Aorta (tissue), 5 donors: ENCODE measurements at places on chromosomes 3 and 15. TPM values are rescaled to one million over a fixed set of nuclear protein-coding genes. Genes with fewer than 3 reads are reported as not detected.

- no peak for DNase-seq
Measured at GRCh38 chr15:27241943-27242342, 271.0 kb downstream of the GABRG3 start.

Gene STRIT1
- polyA plus RNA-seq, result 0.69 TPM

Gene BNC1
- polyA plus RNA-seq, result not detected

DNA sequence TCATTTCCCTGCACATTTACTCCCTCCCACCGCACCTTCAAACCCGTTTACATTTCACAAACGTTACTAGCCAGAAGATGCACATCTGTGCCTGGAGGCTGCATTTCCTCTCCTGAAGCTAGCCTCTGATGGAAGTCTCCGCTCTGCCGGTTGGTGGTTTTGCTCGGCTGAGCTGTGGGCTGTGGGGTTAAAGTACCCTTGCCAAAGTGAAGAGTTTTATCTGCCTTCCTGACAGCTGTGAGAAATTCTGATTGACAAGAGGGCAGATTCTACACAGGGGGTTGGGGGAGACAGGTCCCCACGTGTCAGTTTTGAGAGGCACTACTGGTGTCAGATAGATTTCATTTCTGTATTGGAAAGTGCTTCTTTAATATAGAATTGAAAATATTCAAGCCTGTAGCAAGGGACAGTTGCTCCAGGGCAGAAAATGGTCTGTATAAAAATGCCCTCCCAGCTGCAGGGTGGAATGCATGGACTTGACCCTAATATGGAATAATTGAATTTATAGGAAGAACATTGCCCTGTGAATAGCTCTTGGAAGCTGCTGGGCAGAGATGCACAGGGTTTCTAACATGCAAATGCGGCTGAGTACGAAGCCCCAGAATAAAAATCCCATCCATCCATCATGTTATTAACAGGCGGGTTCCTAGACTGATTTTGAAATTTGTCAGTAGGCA lies 201.1 kb upstream of the RGMA start:
- DNase-seq, result no peak

DNA sequence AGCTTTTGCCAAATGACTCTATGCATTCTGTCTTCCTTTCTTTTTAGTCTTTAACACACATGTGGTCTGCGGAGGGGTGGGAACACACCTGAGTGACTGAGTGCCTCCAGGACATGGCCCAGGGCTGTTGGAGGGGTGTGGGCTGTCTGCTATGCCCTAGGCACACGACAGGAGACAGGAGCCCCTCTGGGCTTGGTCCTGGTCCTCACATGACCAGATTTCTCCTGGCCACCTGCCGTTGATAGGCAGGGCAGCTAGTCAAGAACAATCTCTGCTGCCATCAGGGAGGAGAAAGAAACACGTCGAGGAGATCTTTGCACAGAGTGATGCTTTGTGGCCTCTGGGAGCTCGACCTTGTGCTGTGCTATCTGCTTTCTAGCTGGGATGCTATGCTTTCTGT lies 176.6 kb downstream of the KLF13 start:
- no peak for DNase-seq

GRCh38 chr3:19105826-19106225 lies 42.5 kb upstream of the KCNH8 start:
- no peak for DNase-seq

Gene AADAC
- polyA plus RNA-seq, result 11.5 TPM

DNA sequence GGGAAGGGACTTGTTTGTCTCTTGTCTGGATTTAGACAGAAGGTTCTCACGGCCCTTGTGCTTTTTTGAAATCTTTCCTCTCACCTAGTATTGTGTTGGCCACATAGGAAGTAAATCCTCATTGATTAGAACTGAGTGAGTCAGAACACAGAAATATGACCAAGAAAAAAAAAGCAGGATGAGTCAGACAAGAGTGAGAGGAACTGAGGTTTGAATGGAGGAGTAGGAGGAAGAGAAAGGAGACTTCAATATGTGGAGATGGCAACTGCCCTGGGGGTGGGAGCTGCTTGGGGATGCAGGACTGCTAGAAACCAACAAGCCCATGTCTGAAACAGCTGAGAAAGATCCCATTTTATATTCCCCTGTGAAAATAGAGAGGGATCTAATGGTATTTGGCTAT lies 194.1 kb upstream of the ZBTB20 start:
- DNase-seq, result no peak

DNA sequence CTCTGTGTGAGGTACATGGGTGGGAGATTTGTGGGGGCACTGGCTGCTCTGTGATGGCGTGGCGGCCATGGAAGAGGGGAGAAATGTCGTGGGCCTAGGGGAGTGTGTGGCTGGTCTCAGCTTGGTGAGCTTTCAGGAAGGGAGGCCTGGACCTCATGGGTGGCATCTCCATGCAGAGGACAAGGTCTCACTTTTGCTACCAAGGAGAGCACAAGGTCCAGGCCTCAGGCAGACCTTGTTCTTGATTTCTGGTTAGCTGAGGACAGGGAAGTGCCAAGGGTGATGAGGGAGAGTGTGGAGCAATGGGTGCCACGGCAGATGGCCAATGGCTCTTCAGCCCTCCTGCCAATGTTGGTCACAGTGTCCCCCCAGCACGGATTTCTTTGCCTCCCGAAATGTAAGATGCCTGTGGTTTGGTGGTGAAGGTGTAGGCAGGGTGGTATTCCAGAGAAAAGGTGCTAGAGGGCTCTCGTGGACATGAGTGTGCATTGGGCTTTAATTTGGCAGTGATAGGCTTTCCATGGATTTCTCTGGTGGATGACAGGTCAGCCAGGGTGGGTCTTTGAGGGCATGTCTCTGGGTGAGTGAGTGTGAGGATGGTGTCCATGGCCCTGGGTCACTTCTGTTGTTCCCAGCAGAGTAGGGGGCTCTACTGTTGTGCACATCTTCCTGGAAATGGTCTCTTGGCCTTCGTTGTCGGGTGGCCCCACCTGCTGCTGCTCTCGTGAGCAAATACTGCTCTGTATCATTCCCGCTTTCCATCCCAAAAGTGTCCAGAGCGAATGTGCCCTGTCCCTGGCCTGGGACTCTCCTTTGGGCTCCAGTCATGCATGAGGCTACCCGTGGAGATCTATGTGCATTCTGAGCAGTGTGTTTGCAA lies 108.0 kb downstream of the SNRPN start:
- DNase-seq, result no peak

Gene MINAR1
- 0.13 TPM for polyA plus RNA-seq

GRCh38 chr3:193722566-193722965 lies 129.6 kb downstream of the OPA1 start:
- no peak for DNase-seq

DNA sequence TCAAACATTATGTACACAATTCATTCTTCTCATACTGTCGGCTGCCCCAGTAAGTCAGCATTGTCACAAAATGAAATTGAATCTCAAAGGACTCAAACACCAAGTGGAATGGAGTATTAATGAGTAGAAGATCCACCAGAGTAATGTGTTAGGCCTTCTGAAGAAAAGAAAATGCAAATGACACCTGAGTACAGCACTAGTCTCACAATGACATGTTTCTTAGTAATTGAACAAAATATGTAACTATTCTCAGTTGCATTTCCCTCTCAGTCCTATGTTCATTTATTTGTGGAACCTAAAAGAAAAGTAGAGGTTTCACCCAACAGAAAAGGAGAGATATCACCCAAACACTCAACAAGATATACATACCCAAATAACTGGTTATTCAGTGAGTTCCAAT lies 283.9 kb upstream of the THBS1 start:
- DNase-seq, result no peak

Gene CFAP100
- polyA plus RNA-seq, result not detected

Gene FLNB
- polyA plus RNA-seq, result 33.3 TPM

Gene CPN2
- not detected for polyA plus RNA-seq

DNA sequence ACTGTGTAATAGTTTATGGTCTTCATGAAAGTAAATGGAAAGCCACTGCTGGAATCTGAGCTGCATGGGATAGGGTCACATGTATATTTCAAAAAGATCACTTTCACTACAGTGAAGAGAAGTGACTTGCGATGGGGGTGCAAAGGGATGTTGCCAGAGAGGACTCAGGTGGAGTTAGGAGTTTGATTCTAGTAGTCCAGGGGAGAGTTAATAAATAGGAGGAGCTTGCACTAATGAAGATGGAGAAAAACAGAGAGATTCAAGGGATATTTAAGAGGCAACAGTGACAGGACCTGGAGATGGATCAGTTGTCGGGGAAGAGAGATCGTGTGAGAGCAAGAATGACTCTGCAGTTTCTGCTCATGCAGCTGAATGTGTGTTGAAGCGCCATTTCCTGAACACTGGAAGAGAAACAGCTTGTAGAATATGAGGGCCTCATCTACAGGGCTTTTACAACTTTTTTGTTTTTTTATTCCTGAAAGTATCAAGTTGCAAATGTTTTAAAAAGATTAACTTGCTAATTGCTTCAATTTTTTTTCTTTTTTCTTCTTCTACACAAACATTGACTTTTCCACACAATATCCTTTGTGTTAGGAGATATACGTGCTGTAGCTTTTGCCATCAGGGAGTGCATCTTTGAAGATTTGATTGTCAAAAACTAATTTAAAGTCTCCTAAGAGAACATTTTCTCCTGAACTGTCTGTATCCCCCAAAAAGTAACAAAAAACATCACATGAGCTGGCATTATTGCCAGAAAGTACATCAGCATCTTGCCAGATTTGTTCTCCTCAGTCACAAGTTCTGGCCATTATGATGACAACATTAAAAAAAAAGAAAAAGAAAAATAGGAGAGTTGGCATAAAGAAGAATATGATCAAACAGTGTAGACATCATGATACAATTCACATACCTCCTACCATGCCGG lies 37.5 kb downstream of the SETMAR start:
- DNase-seq, result no peak

Gene HTR3E
- not detected for polyA plus RNA-seq

Gene RUBCN
- 6.9 TPM for polyA plus RNA-seq

Gene CCDC54
- polyA plus RNA-seq, result not detected

Gene IGSF11
- polyA plus RNA-seq, result not detected

Gene PLCB2
- polyA plus RNA-seq, result 7.2 TPM

Gene CLDN11
- 1.4 TPM for polyA plus RNA-seq

DNA sequence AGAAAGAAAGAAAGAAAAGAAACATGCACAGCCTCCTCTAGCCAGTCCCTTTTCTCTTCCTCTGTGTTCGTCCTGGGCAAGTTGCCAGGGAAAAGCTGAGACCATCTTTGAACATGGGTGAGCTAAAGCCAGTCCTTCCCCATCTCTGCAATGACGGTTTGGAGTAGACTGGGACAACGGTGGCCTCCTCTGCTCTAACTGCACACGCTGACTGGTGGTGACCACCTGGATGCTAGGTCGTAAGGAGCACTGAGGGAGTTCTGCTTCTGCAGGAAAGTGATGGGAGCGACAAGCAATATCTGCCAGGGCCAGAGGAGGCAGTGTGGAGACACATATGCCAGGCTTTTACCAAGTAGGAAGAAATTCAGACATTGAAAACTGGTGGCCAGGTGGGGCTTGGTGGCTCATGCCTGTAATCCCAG lies 111.7 kb downstream of the NUP210 start:
- no peak for DNase-seq

DNA sequence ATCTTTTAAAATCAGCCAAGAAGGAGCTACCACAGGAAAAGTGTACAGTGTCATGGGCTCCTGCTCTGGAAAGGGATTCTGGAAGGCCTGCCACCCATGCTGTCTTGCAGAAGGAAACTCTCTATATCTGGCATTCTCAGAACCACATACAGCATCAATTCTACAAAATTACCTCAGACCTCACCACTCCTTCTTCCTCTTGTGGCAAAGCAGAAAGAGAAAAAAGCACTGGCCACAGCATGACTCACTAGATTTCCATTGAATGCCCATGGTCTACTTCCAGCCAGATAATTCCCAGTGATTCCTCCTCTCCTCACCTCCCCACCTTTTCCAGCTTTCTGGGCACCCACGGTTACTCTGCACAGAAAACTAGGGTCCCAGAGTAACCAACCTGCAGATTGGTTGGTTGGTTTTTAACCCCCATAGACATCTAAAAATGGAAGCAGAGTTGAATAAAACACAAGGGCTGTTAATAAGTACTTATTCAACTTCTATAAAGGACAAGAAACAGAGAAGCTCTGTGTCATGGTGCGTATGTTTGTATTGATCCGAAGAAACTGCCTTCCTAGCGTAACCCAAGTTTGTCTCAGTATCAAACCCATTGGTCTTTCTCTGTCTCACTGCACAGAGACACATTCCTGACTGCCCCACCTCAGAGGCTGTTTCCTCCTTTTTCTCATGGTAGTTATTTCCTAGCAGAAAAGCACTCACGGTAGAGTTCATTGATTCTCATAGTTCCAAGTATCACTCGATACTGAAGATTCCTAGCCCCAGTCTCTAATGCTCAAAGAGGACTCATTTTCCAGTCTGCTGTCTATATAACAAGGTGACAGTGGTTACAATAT lies 67.7 kb downstream of the LDHAL6B start:
- DNase-seq, result no peak

Gene ABI3BP
- polyA plus RNA-seq, result 4.6 TPM

- no peak for DNase-seq
Measured at GRCh38 chr15:58423831-58424608, 7.8 kb upstream of the LIPC start.

Gene ZNF501
- 3.5 TPM for polyA plus RNA-seq

DNA sequence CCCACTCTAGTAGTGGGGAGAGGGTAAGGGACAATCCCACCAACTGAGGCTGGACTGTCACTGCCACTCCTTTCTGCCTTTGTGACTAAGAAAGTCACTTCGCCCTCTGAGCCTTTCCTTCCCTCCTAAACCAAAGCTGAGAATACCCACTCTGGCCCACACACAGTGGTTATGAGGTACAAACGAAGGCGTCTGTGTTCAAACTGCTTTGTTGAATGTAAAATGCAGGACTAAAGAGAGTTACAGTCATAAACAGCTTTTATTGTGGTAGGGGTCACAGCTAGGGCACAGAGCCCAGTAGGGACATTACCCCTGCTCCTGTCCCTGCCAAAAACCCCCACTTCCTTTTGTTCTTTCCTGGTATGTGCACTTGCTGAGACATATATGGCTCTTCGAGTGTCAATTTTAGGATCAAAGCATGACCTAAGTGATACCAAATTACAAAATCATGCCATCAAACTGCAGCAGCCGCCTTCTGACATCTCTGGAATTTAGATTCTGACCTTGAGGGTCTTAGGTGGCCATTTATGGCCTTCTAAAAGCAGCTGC lies 45.1 kb downstream of the CTDSPL start:
- no peak for DNase-seq

Gene ECE2
- not detected for polyA plus RNA-seq

DNA sequence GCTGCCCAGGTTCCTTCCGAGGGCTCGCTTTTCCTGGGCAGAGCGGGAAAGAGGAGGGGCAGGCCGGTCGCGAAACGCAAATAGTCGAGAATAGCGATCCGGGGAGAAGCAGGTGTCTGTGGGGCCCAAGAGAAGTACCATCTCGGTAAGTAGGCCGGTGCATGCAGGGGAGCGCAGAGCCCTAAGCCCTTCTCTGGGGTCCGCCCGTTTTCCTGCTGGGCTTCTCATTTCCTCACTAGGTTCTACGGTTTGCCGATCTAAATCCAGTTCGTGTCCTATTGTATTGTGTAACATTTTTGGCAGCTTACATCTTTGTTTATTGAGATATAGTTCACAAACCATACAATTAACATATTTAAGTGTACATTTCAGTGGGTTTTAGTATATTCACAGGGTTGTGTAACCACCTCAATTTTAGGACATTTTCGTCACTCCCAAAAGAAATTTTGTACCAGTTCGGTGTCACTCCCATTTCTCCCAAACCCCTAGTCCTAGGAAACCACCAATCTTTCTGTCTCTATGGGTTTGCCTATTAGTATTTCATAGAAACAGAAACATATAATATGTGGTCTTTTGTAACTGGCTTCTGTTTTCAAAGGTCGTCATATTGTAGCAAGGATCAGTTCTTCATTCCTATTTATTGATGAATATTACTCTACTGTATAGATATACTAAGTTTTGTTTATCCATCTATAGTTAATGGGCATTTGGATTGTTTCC lies 6.8 kb upstream of the TRIM69 start:
- DNase-seq, result peak; percentile 64

- no peak for DNase-seq
Measured at GRCh38 chr15:101522091-101522490, 32.6 kb upstream of the PCSK6 start.

Gene MNS1
- 3.1 TPM for polyA plus RNA-seq
